ENCODE measurements at places on chromosomes 1 and 21.

DNA sequence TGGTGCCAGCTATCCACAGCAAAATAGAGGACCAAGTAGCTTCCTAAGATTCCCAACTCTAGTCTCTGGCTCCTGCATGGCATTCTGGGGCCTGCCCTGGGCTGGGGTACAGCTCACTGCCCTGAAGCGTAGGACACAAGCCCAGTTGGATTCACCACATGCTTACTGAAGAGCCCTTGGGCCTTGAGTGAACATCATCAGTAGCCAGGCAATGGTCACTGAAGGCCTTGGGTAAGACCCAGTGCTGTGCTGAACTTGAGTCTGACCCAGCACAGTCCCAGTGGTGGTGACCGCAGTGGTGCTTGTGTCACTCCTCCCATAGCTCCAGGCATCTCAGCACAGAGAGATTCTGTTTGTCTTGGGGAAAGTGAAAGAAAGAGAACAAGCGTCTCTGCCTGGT, 7.7 kb upstream of the LCE3A start:
- no peak for DNase-seq

DNA sequence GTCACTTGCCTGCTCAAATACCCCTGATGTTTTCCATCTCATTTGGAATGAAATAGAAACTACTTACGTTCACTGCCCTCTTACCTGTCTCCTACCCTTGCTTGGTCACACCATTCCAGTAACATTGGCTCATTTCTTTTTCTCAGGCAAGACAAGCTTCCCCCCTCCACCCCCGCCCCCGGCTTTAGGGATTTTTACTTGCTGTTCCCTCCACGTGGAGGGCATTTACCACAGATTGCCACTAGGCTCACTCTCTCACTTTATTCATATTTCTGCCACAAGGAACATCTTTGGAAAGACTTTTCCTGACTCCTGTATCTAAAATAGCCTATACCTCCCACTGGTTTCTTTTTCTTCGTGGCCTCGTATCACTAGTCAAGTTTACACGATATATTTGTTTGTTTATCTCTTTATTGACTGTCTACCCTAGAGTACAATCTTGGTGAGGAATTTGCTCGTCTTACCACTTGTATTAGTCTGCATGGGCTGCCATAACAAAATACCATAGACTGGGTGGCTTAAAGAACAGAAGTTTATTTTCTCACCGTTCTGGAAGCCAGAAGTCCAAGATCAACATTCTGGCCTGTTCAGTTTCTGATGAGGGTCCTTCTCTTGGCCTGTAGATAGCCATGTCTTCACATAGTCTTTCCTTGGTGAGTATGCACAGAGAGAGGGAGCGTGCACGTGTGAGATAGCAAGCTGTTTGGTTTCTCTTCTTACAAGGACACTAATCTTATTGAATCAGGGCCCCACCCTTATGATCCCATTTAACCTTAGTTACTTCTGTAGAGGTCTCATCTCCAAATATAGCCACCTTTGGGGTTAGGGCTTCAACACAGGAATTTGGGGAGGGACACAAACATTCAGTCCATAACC, 126.2 kb downstream of the NRDC start:
- DNase-seq, result no peak

DNA sequence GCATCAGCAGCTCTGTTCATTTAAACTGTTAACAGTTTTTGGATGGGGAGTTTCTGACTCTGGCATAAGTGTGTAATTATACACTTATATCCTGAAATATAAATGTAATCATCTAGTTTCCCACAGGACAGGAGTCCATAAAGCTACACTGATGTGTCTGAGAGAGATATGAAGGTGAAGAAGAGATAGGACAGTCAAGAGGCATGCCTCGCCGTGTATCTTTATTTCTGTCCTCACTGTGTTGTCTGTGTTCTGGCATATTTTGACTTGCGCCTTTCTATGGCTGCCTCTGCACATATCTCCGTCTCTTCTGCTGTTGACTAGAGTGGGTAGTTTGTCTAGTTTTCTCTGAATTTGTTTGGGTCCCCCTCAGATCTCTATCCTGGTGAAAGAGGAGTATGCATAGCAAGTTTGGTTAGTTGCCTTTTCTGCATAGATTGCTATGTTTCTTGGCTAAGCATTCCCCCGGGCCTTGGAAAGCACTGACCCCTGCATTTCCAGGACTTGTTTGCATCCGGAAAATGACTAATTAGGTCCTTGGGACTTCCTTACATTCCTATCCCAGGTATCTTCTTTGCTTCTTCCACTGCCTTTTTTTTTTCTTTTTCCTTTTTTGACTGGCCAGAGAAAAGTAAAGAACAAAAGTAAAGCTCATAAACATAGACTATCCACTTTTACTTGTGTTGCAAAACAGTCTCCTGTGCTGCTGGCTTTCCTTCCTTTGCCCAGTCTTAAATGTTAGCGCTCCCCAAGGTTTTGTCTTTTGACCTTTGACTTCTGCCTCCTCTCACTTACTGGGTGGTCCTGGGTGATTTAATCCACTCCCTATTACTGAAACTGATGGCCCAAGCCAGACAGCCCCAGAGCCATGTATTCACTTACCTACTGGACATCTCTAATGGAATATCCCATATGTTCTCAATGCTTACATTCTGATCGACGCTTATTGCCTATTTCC, 27.6 kb upstream of the CNN3 start:
- DNase-seq, result no peak

GRCh38 chr1:11787251-11787803, 18.4 kb downstream of the MTHFR start:
- DNase-seq, result no peak

DNA sequence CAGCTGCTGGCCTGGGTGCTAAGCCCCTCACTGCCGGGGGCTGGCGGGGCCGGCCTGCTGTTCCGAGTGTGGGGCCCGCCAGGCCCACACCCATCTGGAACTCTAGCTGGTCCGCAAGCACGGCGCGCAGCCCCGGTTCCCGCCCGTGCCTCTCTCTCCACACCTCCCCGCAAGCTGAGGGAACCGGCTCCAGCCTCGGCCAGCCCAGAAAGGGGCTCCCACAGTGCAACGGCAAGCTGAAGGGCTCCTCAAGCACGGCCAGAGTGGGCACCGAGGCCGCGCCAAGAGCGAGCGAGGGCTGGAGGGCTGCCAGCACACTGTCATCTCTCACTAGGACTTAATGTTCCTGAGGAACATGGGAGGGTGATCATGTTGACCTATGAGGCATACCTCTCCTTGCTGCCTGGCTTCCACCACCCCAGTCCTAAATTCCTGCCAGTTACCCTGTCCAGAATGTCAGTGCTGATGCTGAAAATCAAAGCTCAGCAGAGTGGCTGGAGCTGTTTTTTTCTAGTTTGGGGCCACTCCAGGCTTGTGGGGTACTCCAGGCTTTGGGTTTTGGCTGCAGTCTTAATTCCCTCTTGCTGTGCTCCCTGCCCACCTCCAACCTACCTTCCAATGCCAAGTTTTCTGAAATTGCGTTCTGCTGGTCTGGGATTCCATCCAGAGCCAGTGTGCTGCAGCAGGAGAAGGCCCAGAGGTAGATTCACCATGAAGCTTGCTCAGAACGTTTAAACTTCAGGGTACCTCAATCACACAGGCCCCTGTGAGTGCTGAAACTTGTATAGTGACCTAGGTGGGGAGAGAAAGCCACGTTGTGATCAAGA, 44.2 kb upstream of the LPGAT1 start:
- DNase-seq, result no peak

DNA sequence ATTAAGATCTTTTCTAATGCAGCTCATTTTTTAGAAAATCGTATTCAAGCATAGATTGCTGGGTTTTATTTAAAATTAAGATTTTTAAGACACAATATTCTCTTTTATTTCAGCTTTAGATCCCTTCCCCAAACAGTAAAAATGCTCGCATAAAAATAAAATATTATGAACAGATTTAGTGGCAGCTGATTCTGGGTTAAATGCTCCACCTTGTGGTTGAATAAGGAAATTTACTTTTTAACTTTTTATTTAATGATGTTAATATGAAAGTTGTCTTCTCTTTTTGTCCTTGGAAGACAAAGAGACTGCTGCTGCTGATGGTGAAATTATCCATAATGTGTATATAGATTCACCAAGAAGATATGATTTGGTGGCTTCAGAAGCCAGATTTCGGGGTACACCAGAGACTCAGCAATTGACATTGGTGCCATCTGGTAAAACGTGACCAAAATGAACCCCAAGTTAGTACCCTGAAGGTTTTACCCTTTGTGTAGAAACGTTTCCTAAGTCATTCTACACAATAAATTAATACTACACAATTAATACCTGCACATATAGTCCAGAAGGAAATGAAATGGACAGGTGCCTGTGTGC, 128.0 kb downstream of the ADAMTS1 start:
- no peak for DNase-seq

- no peak for DNase-seq
Measured at GRCh38 chr21:40905251-40905650, 58.3 kb upstream of the DSCAM start.

DNA sequence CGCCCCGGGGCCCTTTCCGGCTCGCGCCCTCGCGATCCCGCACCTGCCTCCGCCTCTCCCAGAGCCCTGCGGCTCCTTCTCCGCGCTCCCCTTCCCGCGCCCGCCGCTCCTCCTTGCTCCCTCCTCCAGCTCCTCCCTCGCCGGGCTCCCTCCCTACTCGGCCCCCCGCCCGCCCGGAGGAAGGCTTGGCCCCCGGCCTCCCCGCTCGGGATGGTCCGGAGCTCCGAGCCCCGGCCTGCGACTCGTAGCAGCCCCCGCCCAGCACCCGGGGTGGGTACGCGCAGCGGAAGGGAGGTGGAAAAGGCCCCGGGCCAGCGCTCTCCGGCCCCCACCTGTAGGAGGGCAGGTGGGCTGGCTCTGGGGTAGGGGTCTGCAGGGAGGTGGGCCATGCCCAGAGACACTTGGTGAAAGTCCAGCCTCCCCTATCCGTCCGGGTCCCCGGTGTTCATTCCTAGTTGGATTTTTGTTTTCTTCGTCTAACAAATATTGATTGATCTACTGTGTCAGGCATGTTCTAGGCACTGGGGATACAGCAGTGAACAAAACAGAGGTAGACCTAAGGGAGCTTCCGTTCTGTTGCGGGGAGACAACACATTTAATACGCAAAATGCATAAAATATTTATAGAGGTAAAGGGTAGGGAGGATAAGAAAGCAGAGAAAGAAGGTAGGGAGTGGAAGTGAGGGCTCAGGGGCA, at the start of gene HTR1D:
HTR1D (minus strand) TSS at position 82 of the 695 bp plus-strand sequence. CDS start 23,283 bp downstream, outside the sequence.
- no peak for DNase-seq

DNA sequence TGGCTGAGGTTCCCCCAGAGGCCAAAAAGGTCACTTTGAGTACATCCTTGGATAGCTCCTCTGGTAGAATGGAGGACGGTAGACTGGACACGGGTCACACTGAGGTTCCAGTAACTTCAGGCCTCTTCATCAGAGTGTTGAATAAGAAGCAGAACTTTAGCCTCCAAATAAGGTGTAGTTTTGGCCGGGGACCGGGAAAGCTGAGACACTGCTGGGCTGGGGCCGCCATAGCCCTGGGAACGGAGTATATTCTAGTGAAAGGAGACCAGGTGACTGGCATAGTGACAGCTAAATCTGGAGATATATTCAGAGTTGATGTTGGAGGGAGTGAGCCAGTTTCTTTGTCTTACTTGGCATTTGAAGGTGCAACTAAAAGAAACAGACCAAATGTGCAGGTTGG, 84.1 kb downstream of the EVA1C start:
- no peak for DNase-seq

DNA sequence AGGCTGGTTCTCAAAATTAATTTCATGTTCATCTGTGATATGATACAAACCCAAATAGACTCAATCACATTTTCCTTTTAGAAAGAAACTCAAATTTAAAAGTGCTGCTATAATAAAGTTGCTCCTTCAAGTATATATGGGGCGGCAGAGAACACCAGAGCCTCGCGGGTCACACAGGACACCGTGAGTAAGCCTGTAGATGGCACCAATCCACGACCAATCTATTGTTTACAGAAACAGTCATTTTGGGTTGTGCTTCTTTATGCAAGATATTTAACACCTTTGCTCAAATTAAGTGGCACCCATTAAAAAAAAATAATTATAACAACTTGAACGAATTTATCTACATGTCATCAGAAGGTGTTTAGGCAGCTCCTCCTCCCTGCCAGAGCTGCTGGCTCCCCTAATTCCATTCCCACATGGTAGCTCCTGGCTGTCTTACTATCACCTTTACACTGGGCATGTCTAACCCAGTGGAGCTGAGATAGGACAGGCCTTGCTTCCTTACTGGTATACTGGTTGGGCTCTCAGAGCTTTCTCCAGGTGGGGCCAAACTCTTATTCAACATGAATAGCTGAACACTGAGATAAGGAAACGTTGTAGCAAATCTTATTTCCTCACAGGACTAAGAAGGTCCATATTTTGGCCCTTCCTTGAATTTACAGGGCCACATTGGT, 287.0 kb downstream of the SDCCAG8 start:
- DNase-seq, result no peak

DNA sequence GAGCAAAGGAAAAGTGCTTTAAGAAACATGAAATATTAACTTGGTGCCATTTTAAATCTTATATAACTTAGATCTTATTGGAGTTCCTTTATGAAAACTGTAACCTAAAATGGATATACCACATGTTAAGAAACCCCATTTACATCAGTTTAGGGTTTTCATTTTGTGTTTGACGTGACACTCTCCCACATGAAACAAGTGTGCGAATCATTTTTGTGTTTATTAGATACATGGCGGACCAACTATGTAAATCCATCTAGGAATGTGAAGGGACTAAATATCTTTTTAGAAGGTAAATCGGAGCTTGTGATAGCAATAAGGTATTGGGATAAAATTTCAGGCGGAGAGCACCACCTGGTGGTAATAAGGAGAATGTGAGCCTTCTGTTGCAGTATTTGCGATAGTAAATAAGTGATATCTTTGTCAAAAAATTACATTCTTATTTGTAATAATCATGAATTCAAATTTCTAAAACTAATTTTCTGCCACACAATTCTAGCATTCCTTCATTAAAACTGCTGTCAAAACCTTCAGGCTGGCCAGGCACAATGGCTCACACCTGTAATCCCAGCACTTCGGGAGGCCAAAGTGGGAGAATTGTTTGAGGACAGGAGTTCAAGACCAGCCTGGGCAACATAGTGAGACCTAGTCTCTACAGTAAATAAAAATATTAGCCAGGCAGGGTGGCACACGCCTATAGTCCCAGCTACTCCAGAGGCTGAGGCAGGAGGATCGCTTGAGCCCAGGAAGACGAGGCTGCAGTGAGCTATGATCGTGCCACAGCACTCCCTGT, 31.3 kb downstream of the SMAP2 start:
- peak; percentile 33 for DNase-seq

GRCh38 chr1:27152004-27152828, 2.7 kb downstream of the SLC9A1 start:
- no peak for DNase-seq

DNA sequence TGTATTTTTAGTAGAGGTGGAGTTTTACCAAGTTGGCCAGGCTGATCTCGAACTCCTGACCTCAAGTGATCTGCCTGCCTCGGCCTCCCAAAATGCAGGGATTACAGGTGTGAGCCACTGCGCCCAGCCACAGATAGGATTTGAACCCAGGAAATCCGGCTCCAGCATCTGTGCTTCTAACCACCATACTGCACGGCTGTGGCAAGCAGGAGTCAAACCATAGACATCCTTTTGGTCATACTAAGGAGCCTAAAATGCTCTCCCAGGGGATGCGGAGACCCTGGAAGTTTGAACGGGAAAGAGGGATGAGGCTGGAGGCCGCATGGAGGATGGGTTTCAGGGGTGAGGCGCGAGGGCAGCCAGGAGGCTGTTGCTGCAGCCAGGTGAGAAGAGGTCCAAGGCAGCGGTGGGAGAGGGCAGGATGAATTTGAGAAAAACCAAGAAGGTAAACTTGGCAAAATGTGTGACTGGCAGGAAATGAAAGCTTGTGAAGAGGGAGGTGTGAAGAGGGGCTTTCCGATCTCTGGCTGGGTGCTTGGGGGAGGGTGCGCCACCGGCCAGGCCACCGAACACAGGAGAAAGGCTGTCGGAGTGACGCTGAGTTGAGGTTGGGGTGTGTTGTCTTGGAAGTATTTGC, 24.0 kb upstream of the CDK18 start:
- DNase-seq, result no peak

- DNase-seq, result no peak
Measured at GRCh38 chr1:95003433-95003738, 69.4 kb downstream of the ALG14 start.

All from H54 (cell line).